ENCODE measurements at places on chromosomes 7 and 10.

- DNase-seq, result no peak
These were observed 189.0 kb upstream of the SH2B2 start for GRCh38 chr7:102097601-102098161.

DNA sequence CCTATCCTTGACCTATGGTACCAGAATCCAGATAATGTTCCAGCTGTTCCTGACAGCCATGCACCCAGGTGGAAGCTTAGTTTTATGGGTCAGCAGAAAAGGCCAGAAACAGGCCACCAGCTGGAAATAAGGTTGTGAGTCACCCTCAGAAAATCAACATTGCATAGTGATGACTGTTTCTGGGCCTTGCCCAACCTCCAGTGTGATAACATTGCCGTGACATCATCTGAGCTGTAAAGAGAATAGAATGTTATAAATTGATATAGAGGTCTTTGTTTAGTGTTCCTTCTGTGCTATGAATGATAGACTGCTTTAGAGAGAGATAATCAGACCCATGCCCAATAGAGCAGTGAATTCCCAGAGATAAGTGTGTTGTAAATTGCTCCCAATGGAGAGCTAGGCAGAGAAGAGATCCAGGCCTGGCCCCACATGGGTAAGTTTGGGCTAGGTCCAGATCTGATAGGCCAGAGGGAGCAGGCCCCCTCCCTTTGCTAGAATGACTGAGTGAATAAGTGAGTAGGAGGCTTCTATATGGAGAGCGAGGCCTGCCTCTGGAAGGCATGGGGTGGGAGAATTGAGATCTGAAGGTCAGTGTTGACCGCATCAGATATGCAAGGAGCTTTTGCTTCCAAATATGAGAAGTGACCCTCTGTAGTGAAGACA is 14.2 kb upstream of the HPS1 start:
- no peak for DNase-seq

GRCh38 chr10:88764110-88764509 is 4.3 kb downstream of the LIPN start:
- no peak for DNase-seq

- no peak for DNase-seq
These were observed 19.7 kb downstream of the PWWP2B start for GRCh38 chr10:132416566-132417256.

GRCh38 chr10:116429288-116429977 is 1.8 kb downstream of the PNLIPRP3 start:
- no peak for DNase-seq

DNA sequence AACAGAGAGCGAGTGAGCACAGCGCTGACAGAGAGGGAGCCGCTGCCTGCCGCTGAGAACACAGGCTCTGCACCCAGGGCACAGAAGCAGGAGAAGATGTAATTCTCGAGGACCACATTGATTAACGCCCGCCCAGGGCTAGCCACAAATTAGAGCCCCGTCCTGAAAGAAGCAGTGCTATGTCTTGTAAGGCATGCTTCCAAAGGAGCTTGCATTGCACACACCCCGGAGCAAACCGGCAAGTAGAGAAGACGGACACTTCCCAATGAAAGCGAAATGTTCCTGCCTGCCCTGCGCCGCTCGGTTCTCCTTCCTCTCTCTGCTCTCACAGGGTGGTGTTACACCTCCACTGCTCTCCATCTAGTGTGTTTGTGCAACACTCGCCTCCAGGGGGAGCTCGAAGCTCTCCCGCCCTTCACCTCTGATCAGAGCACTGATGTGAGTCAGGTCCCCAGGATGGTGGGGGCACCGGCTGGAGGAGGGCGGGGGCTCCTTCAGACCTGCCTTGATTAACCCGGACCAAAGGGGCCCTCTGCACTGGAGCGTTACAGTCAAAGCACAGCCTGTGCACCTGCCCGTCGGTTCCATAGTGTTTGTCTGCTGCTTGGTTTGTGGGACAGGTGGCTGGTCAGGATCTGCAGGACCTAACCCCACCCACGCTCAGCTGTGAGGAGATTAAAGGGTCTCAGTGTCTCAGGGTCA is 316.5 kb downstream of the ADARB2 start:
- DNase-seq, result peak; percentile 31

- DNase-seq, result no peak
These were observed 127.8 kb upstream of the LANCL2 start for GRCh38 chr7:55237156-55237893.

GRCh38 chr10:33794460-33794859 is 460.0 kb upstream of the NRP1 start:
- DNase-seq, result no peak

GRCh38 chr10:97736902-97737769 is at the start of gene ZFYVE27:
ZFYVE27 (plus strand) TSS chr10:97737128; CDS start chr10:97738478, 1,350 bp downstream.
- DNase-seq, result peak; percentile 95

DNA sequence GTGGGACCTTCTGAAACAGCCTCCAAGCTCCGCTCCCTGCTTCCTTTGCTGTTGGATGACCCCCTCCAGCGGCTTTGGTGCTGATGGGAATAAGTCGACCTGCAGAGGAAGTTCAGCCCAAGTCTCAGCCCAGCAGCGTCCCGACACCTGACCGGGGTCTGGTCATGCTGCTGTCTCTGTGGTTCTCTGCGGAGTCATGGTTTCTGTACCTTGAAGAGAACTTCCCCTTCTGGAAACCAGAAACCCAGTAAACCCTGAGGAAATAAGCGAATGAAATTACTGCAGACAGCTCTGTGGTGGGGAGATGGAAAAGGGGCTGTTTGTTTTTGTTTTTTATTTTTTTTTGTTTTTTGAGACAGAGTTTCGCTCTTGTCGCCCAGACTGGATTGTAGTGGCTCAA is 18.3 kb upstream of the ZNF12 start:
- no peak for DNase-seq

DNA sequence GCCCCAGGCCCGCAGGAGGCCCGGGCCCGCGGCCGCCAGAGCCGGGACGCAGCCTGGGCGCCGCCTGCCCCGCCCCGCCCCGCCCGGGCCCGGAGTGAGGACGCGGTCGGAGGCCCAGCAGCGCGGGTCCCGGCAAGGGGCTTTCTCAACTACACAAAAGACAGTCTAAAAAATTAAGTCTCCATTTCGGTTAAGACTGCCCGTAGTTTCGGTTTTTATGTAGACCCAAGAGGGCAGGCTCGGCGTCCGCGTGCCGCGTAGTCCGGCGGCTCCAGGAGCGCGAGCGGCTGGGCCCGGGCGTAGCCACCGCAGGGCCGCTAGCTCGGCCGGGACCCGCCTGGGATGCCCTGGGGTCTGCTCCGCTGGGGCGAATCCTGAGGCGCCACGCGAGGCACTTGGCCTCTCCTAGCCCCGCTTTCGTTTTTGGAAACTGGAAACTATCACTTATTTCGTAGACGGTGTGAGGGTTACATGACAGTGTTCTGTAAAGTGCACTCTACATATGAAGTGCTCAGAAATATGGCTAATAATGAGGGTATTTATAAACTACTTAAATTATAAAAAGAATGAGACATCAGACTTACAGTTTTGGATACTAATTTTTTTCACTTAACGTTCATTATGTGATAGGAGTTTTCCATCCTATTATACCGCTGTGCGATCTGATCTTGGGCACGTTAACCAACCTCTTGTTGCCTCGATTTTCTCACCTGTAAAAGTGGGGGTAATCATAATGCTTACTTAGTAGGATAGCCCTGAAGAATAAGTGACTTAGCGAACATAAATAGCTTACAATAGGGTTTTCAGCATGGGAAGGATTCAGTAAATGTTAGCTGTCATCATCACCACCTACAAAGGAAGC is 573 bp downstream of the BLVRA start:
- peak; percentile 25 for DNase-seq
